Large intestine (tissue), 12 donors: ENCODE measurements at places on chromosomes 5 and 9. TPM values are rescaled to one million over a fixed set of nuclear protein-coding genes. Genes with fewer than 3 reads are reported as not detected.

BTNL8 gene
- 135 TPM for polyA plus RNA-seq

GRCh38 chr5:2415678-2416077 is 335.8 kb downstream of the IRX2 start:
- DNase-seq, result no peak

GRCh38 chr9:12884736-12885395 is 110.0 kb downstream of the LURAP1L start:
- peak; percentile 53 for DNase-seq

DNA sequence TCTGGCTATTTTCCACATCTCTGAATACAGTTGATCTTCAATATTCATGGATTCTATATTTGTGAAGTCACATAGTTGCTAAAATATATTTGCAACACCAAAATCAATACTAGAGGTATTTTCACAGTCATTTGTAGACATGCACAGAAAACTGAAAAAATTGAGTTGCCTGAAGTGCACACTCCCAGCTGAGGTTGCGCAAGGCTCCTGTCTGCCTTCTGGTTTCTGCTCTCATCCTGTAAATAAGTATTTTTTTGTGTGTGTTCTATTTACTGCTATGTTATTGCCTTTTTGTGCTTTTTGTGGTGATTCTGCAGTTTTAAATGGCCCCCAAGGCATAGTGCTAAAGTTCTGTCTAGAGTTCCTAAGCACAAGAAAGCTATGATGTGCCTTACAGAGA is 371.1 kb upstream of the GRAMD2B start:
- no peak for DNase-seq

- DNase-seq, result no peak
Observed at GRCh38 chr5:79540939-79541338, 27.0 kb upstream of the HOMER1 start.
